ENCODE measurements at places on chromosomes 1 and 21.

- no peak for DNase-seq
Measured at GRCh38 chr1:109765896-109766615, 2.3 kb upstream of the EPS8L3 start.

GRCh38 chr21:42037943-42038342, 27.8 kb upstream of the ZBTB21 start:
- DNase-seq, result no peak

- DNase-seq, result no peak
Measured at GRCh38 chr1:202056644-202057334, 46.4 kb downstream of the ELF3 start.

DNA sequence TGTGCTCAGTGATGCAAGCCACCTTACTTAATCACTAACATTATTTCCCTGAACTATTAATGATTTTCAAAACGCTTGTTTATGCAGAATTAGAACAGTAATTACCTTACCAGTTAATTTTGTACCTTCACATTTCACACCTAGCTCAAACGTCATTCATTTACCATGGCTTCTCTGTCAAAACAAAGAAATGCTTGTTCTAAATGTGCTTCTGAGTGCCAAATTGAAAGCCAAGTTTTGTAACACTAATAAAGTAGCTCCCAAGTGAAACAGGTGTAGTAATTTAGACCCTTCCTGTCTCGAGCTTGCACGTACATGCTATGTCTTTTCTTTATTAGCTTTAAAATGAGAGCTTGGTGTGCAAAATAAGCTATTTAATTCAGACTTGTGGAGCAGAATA, 533.7 kb upstream of the PKN2 start:
- DNase-seq, result no peak

DNA sequence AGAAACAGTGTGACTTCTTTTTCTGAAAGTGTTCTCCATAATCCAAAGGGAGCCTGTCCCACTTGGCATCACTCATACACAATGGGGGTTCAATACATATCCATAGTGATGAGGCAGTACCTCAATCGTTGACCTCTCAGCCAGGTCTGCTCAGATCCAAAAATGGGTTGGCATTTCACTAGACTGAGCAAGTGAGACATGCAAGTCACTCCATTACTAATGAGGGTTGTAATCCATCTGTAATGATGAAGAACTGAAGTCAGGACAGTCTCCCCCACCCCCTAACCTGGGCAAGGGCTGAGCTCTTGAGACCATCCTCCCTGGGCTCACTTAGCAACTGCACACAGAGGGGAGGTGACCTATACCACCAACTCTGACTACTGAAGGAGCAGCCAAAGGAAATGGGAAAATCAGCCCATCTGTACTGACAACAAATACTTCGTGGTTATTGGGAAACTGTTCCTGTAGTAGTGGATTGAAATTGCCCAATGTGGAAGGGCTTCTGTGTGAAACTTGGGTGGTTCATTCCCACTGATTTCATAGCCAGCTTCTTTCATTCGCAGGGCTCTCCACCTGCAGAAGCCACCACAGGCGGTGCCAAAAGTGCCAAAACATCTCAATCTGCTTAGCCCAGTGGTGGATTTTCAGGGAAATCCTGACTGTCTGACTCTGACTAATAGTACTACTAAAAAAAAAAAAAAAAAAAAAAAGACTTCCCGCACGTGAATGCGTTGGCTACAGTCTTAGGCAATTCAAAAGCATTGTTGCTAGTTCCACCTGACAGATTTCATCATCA, 5.0 kb downstream of the NGF start:
- DNase-seq, result no peak

DNA sequence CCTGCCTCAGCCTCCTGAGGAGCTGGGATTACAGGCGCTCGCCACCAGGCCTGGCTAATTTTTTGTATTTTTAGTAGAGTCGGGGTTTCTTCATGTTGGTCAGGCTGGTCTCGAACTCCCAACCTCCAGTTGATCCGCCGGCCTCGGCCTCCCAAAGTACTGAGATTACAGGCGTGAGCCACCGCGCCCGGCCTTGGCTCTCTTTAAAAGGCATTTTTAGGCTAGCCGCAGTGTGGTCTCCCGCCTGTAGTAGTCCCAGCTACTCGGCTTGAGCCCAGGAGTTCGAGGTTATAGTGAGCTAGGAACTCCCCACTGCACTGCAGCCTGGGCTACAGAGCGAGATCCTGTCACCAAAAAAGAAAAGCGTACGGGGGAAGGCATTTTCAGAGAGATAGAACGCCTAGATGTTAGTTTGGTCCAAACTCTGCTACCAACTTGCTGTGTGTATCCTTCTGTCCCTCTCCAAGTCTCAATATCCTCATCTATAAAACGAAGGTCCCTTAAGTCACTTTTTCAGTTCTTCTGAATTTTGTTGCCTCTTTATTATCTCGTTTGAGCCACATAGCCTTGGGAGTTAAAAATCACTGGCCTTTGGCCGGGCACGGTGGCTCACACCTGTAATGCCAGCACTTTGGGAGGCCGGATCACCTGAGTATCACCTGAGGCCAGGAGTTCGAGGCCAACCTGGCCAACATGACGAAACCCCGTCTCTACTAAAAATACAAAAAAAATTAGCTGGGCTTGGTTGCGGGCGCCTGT, 734 bp downstream of the MED18 start:
- peak; percentile 24 for DNase-seq

DNA sequence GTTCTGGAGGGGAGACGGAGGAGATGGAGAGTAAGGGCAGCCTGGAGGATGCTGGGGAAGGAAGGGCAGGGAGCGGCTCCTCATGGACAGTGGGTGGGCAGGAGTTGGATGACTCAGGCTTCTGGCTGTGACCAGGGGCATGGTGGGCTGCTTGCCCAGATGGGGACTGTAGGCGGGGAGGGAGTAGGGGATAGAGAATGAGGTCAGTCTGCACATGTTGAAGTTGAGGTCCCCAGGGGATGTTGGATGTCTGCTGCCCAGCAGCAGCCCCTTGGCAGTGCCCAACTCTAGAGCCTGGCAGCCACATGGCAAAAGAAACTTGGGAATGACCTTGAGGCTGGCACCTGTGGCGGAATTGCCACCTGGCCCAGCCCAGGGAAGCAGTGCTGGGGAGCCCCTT, 6.4 kb downstream of the SELENON start:
- DNase-seq, result no peak

GRCh38 chr1:70355920-70356319, 1.4 kb upstream of the ANKRD13C start:
- DNase-seq, result no peak

Data from stimulated activated CD4-positive, alpha-beta T cell treated with anti-CD3 and anti-CD28 coated beads, Interleukin-15, amount 100 ng/mL, for 1 hour (primary cell).